CD4-positive, alpha-beta T cell treated with Interleukin-10 for 1 hour (primary cell): ENCODE measurements at places on chromosomes 12 and 14.

GRCh38 chr14:73771848-73772638 lies 57.9 kb upstream of the PNMA1 start:
- peak; percentile 76 for DNase-seq

DNA sequence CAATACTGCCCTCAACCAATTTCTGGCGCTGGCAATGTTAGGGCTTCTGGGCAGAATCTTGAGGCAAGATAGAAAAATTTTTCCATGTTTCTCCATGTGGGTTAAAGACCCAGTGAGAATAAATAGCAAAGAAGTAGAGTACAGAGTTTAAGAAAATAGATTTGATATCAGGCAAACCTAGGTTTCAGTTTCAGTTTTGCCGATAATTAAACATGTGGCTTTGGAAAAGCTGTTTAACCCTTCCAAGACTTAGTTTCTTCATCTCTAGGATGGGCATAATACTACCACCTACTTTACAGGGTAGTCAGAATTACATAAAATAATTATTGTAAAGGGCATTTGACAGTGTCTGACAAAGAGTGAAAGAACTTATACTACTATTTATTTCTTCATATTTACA lies 360.4 kb downstream of the PCNX1 start:
- no peak for DNase-seq

DNA sequence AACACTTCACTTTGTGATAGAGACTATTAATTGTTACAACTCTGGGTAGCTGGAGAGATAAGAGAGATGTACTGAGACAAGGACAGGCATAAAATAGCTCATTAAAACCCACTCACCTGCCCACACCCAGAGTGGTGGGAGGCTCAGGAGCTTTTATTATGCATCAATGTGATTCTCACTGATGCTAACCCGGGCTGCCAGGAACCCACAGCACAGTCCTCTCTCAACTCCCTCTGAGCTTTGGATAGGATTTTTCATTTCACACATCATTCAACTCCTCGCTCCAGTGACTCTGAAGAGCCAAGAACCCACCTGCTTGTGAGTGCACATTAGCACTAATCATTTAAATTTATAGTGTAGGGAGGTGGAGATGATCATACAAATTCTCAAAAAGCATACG lies 827.9 kb downstream of the FLRT2 start:
- DNase-seq, result no peak

DNA sequence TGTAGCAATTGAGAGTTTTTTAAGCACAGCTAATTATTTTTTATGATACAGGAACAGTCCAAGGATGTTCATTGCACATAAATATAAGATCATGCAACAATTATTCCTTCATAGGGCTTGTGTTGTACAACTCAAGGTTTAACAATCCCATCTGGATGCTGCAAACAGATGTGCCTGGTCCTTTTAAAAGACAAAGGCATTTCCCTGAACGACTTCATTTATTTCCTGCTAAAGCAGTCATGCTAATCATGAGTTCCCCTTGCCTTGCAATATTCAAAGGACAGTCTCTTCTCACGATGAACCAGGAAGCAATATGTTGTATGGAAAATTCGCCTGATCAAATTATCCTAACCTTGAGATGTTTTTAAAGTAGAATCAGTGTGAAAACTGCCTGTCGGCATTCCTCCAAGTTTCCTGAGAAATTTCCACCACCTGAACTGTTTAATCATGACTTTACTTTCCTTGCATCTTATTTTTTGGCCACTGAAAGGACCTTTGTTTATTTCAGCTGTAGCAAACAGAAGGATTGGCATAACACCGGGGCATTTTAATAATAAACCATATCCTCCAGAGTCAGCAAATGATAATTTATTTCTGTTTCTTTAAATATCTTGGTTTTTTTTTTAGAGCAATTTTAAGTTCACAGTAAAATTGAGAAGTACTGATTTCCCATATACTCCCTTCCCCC lies 33.9 kb upstream of the TSPAN8 start:
- DNase-seq, result no peak

- DNase-seq, result no peak
These were observed 37.8 kb downstream of the TNFAIP2 start for GRCh38 chr14:103161054-103161397.

GRCh38 chr12:67595365-67595764 lies 53.2 kb upstream of the DYRK2 start:
- DNase-seq, result no peak

GRCh38 chr12:97309921-97310320 lies 152.7 kb upstream of the RMST start:
- DNase-seq, result no peak

DNA sequence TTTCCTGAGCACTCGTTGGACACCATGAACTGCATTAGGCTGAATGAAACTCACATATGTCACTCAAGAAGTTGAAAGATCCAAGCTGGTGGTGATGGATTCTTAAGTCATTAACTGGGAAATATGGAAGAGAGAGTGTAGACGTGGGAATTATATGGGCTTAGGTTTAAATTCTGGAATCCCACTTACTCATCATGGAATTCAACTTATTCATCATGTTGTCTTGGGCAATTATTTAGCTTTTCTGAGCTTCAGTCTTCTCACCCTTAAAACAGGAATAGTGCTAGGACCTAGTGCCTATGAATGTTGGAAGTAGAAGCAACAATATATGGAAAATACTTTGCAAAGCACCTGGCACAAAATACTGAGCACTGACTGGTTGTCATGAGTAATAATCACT lies 292.4 kb upstream of the TBX3 start:
- DNase-seq, result no peak

- DNase-seq, result no peak
These were observed 64.1 kb downstream of the ITPR2 start for GRCh38 chr12:26768611-26769603.

DNA sequence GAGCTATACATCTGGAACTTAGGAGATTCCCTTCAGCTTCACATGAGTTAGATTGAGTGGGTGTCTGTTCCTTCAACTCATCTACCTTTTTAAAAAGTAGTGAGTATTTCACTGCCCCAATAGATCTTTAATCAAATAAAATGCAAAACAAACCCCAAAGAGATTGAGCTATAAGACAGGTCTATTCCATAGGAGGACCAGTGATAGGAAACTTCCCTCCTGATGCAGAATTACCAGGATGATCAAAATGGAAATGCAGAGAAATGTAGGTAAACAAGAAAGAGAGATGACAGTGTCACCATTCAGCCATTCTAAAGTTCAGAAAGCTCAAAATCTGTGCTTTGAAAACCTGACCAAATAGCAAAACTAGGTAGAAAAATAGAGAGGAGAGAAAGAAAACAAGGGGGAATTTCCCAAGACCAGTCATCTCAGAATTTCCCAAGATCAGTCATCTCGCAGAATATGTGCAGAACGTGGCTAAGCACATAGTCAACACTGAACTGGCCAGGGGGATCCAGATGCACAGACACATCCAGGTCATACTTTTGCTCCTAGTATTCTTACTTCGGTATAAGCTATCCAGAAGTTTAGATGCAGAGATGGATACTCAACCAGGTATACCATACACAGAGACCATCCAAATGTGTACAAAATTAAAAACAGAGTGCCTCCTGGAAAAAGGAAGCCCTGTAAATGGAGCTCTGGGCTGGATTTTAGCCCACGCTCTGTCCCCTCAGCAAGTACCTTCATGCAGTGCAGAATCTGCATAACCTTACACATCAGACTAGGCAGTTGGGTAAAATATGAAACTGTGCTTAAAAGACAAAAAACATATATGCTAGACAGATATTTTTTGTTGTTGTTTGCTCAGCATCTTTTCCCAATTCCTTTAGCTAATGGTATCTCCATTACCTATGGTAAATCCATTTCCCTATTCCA lies 27.4 kb downstream of the SLC41A2 start:
- no peak for DNase-seq

- no peak for DNase-seq
These were observed 28.9 kb upstream of the TDRD9 start for GRCh38 chr14:103899316-103899715.

DNA sequence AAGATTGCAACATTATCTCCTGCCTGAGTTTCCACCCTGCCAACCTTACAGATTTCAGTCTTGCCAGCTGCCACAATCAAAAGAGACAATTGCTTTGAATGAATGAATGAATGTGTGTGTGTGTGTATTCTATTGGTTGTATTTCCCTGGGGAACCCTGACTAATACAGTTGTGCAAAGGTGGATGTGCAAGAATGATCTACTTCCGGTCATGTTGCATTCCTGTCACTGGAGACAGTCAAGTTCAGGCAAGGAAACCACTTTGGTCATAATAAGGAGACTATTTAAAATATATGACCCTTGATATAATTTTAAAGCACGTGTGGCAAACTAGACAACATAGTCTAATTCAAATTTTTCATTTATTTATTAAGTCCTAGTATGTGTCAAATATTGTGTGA lies 13.1 kb downstream of the RERG start:
- DNase-seq, result no peak

GRCh38 chr14:65492266-65492665 lies 79.7 kb downstream of the FUT8 start:
- DNase-seq, result no peak

DNA sequence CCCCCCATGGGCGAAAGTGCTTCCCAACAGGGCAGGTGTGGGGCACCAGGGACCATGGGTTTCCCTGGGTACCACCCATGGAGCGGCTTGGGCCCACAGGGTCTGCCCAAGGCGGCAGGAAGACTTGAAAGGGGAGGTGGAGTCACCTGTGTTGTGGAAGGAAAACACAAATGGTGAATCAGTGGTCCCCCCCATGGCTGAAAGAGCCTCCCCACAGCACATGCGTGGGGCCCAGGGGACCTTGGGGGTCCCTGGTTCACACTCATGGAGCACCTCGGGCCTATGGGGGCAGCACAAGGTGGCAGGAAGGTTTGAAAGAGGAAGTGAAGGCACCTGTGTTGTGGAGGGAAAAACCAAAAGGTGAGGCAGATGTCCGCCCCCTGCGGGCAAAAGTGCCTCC lies 581.9 kb downstream of the ALG10 start:
- DNase-seq, result no peak

GRCh38 chr12:24393071-24393470 lies 443.6 kb upstream of the SOX5 start:
- no peak for DNase-seq

- DNase-seq, result peak; percentile 57
These were observed 164.8 kb downstream of the ZFP36L1 start for GRCh38 chr14:68627868-68628604.

GRCh38 chr14:105168496-105168978 lies at the start of gene JAG2:
Gene JAG2, minus strand, starts transcription at chr14:105168776. Its CDS starts 356 bp downstream, at chr14:105168420.
- peak; percentile 64 for DNase-seq

DNA sequence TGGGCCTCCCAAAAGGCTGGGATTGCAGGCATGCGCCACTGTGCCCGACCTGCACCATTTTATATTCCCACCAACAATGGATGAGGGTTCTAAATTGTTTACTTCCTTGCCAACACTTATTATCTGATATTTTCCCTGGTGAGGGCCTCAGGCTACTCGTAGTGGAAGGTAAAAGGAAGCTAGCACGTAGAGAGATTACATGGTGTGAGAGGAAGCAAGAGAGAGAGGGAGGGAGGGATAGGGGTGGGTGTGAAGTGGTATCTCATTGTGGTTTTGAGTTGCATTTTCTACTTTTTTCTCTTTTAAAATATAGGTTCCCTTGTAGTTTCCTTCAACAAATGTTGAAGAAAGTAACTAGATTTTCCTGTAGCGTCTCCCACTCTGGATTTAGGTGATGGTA lies 30.9 kb downstream of the MYO1H start:
- DNase-seq, result no peak

DNA sequence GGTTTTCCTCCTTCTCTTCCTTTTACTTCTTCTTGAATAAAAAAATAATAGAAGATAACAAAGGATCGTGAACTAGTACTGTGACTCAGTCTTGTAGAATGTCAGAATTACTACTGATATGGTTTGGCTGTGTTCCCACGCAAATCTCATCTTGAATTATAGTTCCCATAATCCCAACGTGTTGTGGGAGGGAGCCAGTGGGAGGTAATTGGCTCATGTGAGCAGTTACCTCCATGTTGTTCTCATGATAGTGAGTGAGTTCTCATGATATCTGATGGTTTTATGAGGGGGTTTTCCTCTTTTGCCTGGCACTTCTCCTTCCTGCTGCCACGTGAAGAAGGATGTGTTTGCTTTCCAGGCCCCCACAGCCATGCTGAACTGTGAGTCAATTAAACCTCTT lies 549.6 kb downstream of the DIO2 start:
- no peak for DNase-seq

DNA sequence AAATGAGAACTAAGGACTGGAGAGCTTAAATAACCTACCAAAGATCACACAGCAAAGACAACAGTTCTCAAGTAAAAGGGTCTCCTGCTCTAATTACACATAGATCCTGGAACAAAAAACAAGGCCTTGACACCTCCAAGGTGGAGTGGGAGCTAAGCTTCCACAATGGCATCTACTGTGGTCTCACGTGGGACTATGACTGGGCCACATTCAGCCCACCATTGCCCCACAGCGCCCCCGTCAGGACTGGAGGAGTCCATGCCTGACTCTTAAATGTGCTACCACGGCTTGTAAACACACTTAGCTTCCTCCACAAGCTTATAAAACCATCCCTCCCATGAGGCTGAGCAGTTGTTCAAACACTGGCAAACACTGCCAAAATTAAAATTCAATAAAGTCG lies 88.5 kb downstream of the GCH1 start:
- no peak for DNase-seq

GRCh38 chr14:65312859-65313258 lies 99.7 kb upstream of the FUT8 start:
- no peak for DNase-seq

DNA sequence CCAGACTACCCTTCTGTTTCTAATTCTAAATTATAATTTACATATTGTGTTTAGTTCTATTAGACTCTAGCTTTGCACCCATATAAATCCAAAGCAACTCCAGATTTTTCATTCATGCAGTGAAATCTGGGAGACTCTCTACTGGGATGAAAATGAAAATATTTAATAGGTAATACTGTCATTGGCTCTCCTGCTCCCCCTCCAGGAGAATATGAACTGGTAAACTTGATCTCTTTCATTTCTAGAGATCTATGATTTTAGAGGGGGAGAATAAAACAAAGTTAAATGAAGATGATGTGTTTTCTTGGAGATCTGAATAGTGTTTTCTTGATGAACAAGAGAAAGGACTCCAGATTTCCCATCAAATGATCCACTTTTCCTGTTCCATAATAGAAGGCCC lies 104.3 kb upstream of the TMCC3 start:
- DNase-seq, result no peak

DNA sequence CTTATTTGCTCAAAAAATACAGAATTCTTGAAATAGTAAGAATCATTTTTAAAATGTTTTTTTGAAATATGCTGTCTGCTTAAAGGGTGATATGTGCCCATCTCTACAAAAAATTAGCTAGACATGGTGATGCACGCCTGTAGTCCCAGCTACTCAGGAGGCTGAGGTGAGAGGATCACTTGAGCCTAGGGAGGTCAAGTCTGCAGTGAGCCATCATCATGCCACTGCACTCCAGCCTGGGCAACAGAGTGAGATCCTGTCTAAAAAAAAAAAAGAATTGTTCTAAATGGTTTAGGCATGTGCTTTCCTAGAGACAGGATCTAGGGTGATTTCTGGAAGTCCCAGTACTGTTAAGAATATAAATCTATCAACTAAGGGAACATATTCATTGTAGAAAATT lies 75.6 kb upstream of the HECTD1 start:
- DNase-seq, result no peak
